ENCODE measurements at places on chromosomes 11 and 22. TPM values are rescaled to one million over a fixed set of nuclear protein-coding genes. Genes with fewer than 3 reads are reported as not detected.

DNA sequence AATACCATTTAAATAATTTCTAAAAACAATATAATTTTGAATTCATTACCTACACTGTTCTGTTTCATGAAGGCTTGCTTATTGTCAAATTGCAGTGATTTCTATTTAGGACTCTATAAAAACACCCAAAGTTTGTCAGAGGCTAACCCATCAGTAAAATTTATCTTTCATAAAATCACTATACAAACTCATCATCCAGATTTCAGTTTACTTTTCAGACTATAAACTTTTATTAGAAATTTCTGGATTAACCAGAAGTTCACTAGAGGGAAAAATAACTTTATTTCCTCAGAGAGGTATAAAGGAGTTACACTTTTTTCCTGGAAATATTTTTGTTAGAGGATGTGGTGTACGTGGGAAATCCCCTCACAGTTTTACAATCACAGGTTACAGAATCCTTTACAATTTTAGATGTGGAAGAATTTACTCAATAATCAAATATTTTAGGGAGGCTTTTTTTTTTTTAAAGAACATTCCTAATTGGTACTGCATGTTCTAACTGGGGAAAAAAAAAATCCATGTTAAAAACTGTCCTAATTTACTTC is 176.7 kb downstream of the SWAP70 start:
- H3K27me3 ChIP-seq: no peaks in the 10 kb centered on the region
- no peak overlapping the region for H3K27ac ChIP-seq
- no peak for DNase-seq
- H3K4me3 ChIP-seq: no peak overlapping the region

DNA sequence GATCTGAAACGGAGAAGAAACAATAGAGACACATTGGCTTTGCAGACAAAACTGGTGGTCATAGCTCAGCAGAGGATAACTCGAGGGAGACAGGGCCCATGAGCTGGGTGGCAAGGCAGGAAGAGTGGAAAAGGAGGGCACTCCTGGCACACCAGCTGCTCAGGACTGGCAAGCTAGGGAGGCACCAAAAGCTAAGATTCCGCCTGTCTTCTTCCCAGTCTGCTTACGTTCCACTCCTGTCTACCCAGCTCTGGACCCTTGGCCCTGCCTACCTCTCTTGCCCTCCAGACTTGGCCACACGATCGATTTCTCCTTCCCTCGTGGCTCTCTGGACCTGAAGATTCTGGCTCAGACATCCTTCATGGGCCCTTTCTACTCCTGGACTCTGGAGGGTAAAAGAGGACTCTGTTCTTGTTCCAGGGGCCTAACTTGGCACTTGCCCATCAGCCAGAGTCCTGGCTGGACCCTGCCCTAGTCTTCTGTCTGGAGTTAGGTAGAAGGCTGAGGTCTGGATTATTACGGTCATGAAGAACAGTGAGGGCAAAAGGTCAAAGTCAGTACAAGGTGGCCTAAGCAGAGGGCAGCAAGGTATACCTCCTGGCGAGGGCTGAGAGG is 115.2 kb upstream of the PITPNB start:
- no peaks in the 10 kb centered on the region for H3K36me3 ChIP-seq
- no peaks in the 10 kb centered on the region for H3K27me3 ChIP-seq
- no peak overlapping the region for H3K4me3 ChIP-seq
- H3K4me1 ChIP-seq: no peaks in the 10 kb centered on the region
- no peak overlapping the region for H3K27ac ChIP-seq
- DNase-seq: no peak

DNA sequence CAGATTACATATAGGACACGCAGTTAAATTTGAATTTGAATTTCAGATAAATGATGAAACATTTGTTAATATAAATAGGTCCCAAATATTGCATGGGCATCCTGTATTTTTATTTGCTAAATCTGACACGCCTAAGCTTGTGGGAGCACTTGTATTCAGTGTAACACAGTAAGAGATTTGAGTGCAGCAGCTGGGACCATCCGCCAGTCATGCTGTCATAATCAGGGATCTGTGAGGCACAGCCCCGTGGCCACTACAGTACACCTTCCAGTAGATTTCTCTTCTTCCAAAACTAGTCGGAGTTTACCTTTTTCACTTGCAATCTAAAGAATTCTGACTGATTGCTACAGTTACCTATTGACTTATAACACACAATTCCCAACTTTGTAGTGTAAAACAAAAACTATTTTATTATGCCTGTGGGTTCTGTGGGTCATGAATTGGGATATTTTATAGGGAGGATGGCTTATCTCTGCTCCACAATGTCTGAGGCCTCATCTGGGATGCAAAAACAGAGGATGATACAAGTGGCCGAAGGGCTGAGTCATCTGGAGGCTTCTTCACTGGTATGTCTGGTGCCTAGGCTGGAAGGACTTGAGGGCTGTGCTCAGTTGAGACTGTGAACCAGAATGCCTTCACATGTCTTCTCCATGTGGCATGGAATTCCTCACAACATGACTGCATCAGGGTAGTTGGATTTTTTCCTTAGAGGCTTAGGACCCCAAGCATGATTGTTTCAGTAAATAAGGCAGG is 74.1 kb downstream of the PRSS23 start:
- H3K36me3 ChIP-seq: no peaks in the 10 kb centered on the region
- H3K4me1 ChIP-seq: no peaks in the 10 kb centered on the region
- DNase-seq: no peak
- no peak overlapping the region for H3K4me3 ChIP-seq
- no peaks in the 10 kb centered on the region for H3K27me3 ChIP-seq

GRCh38 chr22:43427296-43428004 is 15.6 kb downstream of the MPPED1 start:
- no peak overlapping the region for H3K27ac ChIP-seq
- no peaks in the 10 kb centered on the region for H3K4me1 ChIP-seq
- H3K4me3 ChIP-seq: no peak overlapping the region
- no peaks in the 10 kb centered on the region for H3K36me3 ChIP-seq
- no peaks in the 10 kb centered on the region for H3K27me3 ChIP-seq
- DNase-seq: no peak

DNA sequence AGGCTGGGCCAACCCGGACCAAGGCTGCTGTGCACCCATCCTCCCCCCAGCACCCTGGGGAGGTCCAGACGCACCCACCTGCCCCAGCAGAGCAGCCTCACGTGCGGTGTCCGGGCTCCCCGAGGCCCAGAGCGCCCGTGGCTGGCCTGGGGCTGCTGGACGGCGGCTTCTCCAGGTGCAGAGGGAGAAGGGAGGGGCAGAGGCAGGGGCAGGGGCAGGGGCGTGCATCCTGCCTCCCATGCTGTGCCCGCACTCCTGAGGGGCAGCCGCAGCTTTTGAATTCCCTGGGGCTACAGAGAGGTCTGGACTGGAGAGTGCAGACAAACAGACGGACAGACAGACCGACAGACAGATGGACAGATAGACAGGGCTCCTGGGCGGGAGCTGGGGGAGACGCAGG is 83.6 kb upstream of the PRR5 start:
- peaks cover 4% of the 10 kb centered on the region for H3K4me1 ChIP-seq
- no peaks in the 10 kb centered on the region for H3K27me3 ChIP-seq
- no peak overlapping the region for H3K27ac ChIP-seq
- no peak for DNase-seq

The MLC1 gene
- not detected for total RNA-seq

- no peaks in the 10 kb centered on the region for H3K4me1 ChIP-seq
- DNase-seq: no peak
- H3K27ac ChIP-seq: no peak overlapping the region
- H3K27me3 ChIP-seq: peaks cover 28% of the 10 kb centered on the region
Observed at GRCh38 chr11:73343076-73343873, 32.9 kb upstream of the RELT start.

- H3K27me3 ChIP-seq: peaks cover 57% of the 10 kb centered on the region
- H3K27ac ChIP-seq: no peak overlapping the region
- no peaks in the 10 kb centered on the region for H3K4me1 ChIP-seq
- peak overlapping the region; percentile 84 for H3K4me3 ChIP-seq
- H3K36me3 ChIP-seq: no peaks in the 10 kb centered on the region
Observed at GRCh38 chr11:107591378-107592230, 657 bp downstream of the ELMOD1 start.

GRCh38 chr11:78773077-78773476 is 198.4 kb upstream of the NARS2 start:
- H3K27me3 ChIP-seq: no peaks in the 10 kb centered on the region
- no peak for DNase-seq
- H3K4me3 ChIP-seq: no peak overlapping the region
- H3K4me1 ChIP-seq: no peaks in the 10 kb centered on the region

DNA sequence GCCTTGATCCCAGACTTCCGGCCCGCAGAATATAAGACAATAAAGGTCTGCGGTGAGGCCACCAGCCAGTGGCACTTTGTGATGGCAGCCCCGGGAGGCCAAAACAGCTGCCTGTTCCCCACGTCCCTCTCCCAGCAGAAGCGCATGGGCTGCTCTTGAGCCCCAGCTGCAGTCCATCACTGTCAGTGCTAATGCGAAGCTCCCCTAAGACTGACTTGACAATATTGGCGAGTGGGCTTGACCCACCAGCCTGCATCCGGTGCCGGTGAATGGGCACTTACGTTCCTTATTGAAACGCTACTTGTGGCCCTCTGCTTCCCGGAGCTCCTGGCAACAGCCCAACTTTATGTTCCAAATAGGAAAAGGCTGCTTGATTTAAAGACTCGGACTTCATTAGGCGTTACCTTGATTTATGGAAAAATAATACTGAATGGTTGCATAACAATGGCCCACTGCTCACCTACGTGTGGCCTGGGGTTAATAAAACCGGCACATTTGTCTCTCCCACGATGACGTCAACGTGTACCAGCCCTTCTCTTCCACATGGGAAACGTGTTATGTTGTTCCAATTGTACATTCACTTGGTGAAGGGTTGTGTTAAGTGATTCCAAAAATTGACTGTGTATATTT is 93.4 kb upstream of the SEPTIN5 start:
- no peaks in the 10 kb centered on the region for H3K36me3 ChIP-seq
- no peak overlapping the region for H3K4me3 ChIP-seq
- H3K27ac ChIP-seq: no peak overlapping the region
- H3K4me1 ChIP-seq: peaks cover 5% of the 10 kb centered on the region
- H3K27me3 ChIP-seq: no peaks in the 10 kb centered on the region
- DNase-seq: no peak

The MRTFA gene
- total RNA-seq: 37.9 TPM

DNA sequence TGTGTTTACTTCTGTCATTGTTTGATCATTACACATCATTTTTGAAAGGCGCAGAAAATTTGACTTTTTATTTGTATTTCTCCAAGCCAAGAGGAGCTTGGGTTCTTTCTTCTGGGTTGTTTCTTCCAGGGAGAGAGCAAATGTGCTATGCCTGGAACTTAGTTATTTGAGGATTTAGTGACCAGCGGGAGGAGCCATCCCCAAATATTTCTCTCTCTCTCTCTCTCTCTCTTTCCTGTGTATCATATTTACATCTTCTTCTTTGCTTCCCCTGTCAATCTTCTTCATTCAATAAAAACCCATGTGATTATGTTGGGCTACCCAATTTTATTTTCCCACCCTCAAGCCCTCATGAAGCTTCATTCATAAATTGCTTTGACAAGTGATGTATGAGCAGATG is 534.5 kb downstream of the LRRC4C start:
- H3K27ac ChIP-seq: no peak overlapping the region
- no peaks in the 10 kb centered on the region for H3K36me3 ChIP-seq
- H3K27me3 ChIP-seq: no peaks in the 10 kb centered on the region
- H3K4me1 ChIP-seq: no peaks in the 10 kb centered on the region
- no peak overlapping the region for H3K4me3 ChIP-seq

DNA sequence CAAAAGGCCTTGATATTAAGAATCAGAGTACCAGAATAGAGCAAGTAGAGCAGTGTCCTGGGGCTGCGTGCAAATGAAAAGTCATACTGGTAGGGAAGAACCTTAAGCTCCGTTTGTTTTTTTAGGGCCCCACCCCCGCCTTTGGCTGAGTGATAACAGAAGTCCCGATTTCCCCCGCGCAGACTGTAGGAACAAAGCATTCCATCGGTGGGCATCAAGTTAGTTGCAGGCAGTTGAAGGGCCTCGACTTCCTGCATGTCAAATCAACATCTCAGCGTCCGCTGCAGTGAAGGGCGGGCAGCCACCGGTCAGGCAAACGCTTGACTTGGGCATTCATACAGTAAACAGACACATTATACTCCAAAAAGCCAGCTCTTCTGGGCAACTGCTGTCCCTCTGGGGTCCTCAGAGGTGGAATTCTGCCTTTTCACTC is 11.7 kb downstream of the LRP4 start:
- H3K36me3 ChIP-seq: no peaks in the 10 kb centered on the region
- 0 out of 2 replicates have a peak overlapping the region, but pooled peaks have one; percentile 16 for H3K4me3 ChIP-seq
- peak; percentile 41 for DNase-seq
- no peaks in the 10 kb centered on the region for H3K27me3 ChIP-seq

DNA sequence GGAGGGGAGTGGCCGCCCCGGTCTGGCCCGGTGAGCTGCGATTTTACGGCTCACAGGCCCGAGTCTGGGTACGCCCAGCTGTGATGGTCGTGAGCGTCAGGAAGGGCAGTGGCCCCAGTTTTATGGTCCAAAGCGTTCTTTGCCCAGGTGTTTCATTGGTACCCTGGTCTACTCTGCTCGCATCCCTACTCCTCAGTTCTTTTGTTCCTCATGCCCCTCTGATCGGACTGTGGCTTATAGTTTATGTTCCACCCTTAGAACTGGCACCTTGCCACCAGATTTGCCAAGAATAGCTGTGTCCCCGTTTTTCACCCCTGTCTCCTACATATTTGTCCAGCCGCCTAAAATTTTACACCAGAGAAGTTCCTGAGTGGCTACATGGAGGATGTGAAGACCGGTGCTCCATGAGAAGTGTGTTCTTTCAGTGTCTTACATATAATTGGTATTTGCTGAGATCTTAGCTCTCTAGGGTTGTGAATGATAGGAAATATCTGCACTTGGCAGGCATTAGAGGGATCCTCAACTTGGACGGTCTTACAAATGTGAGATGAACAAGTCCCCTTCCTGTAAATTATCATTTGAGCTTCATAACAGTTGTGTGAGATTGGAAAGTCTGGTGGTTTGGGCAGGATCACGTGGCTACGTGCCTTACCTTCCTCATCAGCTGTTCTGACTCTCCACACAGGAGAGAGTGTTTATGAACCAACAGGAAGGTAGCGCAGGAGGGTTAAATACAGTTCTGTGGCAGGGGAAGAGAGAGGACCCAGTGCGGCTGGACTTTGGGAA is 1.1 kb downstream of the PANX1 start:
- no peaks in the 10 kb centered on the region for H3K36me3 ChIP-seq
- DNase-seq: peak; percentile 33
- H3K27me3 ChIP-seq: no peaks in the 10 kb centered on the region
- H3K4me3 ChIP-seq: peak overlapping the region; percentile 96
- peak overlapping the region; percentile 90 for H3K27ac ChIP-seq

DNA sequence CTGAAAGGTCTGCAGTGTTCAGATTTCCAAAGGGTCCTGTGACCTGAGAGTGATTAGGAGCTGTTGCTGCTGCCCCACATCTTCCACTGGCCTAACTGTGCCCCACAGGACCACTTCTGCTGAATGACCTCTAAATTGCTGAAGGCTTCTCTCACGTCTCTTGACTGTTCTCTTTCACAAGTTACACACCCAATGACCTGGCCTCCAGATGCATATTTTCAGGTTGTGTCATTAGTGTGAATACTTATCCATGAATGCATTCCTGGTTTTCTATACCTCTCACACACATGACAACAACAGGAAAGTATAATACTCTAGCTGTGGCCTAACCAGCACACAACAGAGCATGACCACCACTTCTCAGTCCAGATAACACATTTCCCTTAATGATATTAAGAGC is 15.4 kb downstream of the PRR14L start:
- no peak overlapping the region for H3K27ac ChIP-seq
- H3K4me3 ChIP-seq: no peak overlapping the region
- H3K36me3 ChIP-seq: peaks cover 41% of the 10 kb centered on the region
- no peaks in the 10 kb centered on the region for H3K4me1 ChIP-seq

The TMEM151A gene
- total RNA-seq: 2.4 TPM

The GGT5 gene
- total RNA-seq: not detected

- DNase-seq: no peak
- no peak overlapping the region for H3K27ac ChIP-seq
- H3K27me3 ChIP-seq: no peaks in the 10 kb centered on the region
- no peak overlapping the region for H3K4me3 ChIP-seq
- H3K4me1 ChIP-seq: peaks cover 16% of the 10 kb centered on the region
Observed at GRCh38 chr11:65478388-65479183, 20.3 kb upstream of the MALAT1 start.
